ENCODE measurements at places on chromosomes 6 and 20.

DNA sequence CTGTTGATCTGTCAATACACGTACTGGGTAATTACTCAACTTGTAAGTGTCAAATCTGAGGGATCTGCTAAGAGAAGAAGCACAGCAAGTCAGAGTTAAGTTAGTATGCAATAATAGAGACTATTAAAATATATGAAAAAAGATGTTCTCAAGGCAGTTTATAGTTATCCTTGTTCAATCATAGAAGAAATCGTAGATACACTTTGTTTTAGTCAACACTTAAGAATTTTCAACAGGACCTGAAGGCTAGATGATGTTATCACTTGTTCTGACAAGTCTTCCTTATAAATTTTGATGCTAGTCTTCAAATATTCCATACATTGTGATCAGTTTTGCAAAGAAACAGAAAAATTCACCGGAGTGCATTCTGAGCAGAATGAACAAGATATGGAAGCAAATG, 91.1 kb upstream of the KCNQ5 start:
- DNase-seq = no peak

- DNase-seq = no peak
Observed at GRCh38 chr6:35907750-35908149, 13.1 kb downstream of the SRPK1 start.

- DNase-seq = no peak
Observed at GRCh38 chr20:57884956-57885355, 175.1 kb upstream of the PMEPA1 start.

- no peak for DNase-seq
Observed at GRCh38 chr20:21498195-21498594, 15.7 kb downstream of the NKX2-2 start.

GRCh38 chr6:168120390-168121302, 41.6 kb upstream of the FRMD1 start:
- DNase-seq = no peak

GRCh38 chr6:41505122-41506049, 40.8 kb upstream of the FOXP4 start:
- peak; percentile 94 for DNase-seq

DNA sequence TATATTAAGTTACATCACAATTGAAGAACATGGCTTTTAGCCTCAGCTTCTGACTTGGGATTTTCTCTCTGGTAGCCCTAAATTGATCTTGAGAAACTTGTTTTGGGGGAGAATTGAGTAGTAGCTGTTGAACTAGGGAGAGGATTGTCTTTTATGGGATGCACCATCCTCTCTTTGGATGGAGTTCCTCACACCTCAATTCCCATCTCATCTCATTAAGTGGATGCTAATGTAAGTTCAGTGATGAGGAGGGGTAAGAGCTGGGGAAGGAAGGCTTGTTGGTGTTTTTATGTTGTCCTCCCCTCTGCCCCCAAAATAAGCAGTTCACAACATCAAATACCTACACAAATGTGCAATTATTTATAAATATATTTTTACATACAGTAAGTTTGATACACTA, 4.0 kb downstream of the GJA1 start:
- DNase-seq = no peak

GRCh38 chr6:140043762-140044378, 669.4 kb upstream of the CITED2 start:
- DNase-seq = no peak

- DNase-seq = no peak
Observed at GRCh38 chr20:6976106-6976900, 208.8 kb downstream of the BMP2 start.

- no peak for DNase-seq
Observed at GRCh38 chr6:128275681-128276080, 244.7 kb downstream of the PTPRK start.

GRCh38 chr6:811191-811590, 118.3 kb upstream of the EXOC2 start:
- DNase-seq = no peak

DNA sequence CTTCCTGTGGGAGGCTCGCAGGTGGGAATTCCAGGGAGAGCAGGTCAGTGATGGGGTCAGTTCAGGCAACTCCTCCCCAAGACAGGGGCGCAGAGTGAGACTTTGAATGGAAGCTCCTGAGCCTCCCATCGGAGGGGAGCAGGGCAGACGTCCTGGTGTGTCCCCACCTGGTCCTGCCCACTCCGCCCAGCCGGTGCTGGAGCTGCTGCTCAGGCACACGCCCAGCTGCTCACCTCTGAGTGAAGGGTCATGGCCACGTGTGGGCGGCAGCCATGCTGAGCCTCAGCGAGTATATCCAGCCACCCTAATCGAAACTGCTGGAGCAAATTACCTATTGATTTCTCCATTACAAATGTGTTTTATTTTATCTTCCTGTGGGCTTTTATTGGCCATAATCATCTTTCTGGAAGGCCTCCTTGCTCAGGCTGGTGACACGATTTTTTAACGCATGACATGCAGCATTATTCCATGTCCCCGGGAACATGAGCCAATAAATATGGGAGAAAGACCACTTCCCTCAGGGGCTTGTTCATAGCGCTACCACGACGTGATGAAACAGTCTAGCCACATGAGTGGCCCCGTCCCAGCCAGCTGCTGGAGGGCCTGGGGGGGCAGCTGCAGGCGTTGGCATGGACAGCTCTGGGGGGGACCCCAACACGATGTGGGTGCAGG, 148.1 kb downstream of the TAF4 start:
- DNase-seq = no peak

- no peak for DNase-seq
Observed at GRCh38 chr6:140160494-140160893, 786.0 kb upstream of the CITED2 start.

- DNase-seq = no peak
Observed at GRCh38 chr6:79421001-79421411, 116.2 kb downstream of the LCA5 start.
